ENCODE measurements at places on chromosomes 3 and 15. TPM values are rescaled to one million over a fixed set of nuclear protein-coding genes. Genes with fewer than 3 reads are reported as not detected.
A peak's percentile ranks its signal among the peaks of the same experiment; 100 is the strongest.

DNA sequence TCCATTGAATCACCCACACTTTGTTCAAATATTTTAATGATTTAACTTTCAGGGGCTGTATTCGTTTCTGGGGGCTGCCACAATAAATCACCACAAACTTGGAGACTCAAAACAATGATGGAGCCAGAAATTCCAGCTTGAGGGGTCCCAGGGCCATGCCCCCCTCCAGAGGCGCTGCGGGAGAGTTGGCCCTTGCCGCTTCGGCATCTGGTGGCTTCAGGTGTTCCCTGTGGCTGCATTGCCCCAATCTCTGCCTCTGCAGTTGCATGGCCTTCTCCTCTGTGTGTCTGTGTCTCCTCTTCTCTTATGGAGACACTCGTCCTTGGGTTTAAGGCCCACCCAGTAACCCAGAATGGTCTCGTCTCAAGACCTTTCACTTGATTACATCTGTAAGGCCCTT, 144.7 kb downstream of the CHSY1 start:
- no peak for DNase-seq

DNA sequence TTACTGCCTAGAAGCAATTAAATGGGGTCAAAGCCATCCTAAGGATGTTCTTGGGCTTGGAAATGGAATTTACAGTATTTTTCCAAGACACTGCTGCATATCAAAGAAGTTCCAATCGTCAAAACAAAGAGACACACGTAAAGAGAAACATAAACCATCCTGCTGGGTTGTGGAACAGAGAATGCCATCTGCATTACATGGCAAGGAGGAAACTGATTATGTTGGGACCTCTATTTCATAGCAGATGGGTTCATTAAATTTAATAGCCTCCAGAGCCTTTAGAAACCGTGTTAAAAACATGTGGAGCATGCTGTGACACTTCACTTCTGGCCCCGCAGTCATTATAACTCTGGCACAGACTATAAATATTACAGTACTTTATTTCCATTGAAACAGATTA, 154.6 kb downstream of the LRTM1 start:
- no peak for DNase-seq

DNA sequence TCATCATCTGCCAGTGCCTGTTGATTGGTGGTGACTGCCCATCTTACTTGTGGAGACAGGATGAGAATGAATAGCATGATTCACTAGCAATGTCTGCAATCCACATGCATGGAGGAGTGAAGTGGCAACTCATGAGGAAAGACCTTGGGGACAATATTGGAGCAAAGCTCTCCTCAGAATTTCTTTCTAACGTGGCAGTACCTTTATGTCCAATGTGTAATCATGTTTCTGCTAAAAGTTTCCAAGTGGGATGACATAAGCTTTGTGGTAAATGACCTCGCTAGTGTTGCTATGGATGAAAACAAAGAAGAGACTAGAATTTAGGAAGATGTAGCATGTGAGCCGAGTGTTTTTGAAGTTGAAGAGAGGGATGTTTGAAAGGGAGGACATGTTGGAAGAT, 117.8 kb downstream of the CPNE4 start:
- no peak for DNase-seq

DNA sequence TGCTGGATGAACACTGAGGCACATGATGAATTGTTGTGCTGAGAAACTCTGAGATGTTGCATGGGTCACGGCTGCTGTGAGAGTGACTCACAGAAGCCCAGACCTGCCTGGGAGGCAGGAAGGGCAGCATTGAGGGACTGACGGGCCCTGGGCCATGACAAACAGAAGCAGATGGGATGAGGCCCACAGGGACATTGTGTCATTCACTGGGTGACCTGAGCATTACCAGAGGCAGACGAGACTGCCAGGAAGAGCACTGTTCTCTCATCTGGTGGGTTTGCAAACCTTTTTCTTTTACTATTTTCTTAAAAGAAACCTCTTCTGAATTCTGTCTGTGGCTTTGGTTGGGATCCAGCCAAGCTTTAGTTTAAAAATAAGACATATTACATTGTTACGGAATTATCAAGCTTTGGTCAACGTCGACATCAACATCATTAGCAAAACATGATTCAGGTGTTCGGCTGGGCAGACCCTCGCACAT, 67.8 kb downstream of the BDH1 start:
- no peak for DNase-seq

The CPLX3 gene
- not detected for total RNA-seq

DNA sequence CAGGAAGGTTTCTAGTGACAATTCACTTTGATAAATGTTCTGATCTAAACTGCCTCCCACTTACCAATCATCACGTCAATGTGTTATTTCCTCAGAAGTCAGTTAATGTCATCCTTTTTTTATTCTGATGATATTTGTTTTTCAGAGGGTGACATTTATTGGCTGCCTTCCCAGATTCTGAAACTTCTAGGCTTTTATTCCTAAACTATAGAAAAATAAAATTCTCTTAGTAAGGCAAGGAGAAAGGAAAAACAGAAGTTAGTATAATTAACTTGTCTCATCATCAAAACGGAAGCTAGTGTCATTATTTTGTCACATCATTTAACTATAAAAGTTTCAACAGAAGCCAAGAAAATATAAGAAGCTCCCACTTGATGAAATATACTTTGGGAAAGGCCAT, 100.0 kb upstream of the C3orf80 start:
- DNase-seq = no peak

DNA sequence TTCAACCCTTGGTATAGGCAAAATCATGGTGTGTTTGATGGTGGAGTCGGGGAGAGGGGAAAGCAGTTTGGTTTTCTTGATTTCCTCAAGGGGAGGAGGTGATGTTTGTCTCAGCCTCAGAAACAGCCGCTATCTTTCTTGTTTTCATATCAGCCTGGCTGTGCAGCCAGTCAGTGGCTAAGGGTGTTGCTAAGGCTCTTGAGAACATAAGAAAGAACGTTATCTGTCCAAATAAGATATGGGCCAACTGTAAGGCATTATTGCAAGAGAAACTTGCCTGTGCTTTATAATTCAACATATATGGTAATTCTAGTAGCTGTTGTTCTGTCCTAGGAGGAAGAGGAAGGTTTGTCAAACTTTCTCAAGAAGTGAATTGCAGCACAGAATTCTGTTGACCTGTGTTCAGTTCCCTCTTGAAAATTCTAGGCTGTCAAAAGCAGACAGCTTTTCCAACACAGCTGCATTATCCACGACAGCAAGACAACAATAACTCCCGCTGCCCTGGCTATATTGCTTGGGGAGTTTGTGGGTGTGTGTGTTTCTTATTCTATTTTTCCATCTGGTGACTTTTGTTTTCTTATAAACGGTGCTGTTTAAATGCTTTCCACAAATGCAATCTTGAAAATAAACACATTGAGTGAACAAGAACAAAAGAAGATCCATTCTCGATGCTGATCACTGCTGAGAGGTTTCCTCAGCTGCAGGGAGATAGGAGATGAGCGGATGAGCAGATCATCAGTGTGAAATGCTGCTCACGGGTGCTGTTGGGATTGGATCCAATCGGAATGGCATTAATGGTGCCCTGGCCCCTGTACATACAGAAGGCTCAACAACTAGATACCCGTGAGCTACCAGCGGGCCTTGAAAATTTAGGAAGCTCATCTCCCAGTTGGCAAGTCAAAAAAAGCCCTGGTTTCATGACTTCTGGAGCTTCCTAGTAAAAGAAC, 90.8 kb upstream of the TNFAIP8L3 start:
- DNase-seq = no peak

DNA sequence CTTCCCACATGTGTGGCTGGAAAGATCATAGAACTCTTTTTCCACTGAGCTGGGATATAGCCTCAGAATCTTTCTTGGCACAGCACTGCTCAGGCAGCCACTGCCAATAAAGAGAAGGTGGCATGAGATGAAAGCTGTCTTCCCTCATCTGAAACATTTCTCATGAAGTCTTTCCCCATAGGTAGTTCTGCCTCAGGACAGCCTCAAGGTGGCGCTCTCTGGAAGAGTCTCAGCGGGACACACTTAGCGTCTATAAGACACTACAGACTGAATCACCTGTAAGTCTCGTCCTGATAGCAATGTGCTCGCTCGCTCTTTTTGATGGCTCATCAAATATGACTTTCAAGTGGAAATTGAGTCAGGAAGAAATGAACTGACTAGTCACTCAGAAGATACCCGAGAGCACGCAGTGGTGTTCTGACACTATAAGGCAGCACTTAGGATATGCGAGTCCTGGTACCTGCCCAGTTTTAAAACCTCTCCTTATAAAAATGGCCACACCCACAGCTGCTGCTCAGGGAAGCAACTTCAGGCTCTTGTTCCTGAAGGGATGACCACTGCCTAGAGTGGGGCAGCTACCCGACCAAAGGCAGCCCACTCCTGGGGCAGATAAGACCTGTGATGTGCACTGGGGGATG, 269.5 kb downstream of the SUCLG2 start:
- no peak for DNase-seq

The ADPRH gene
- total RNA-seq = 2.7 TPM

- no peak for DNase-seq
These were observed 230.3 kb upstream of the CFAP20DC start for GRCh38 chr3:59280113-59280512.

- DNase-seq = no peak
These were observed 21.0 kb upstream of the FNDC3B start for GRCh38 chr3:172018364-172018763.

- DNase-seq = no peak
These were observed 96.4 kb downstream of the IL12A start for GRCh38 chr3:160084998-160085397.

- no peak for DNase-seq
These were observed 20.1 kb downstream of the GXYLT2 start for GRCh38 chr3:72907731-72908620.

DNA sequence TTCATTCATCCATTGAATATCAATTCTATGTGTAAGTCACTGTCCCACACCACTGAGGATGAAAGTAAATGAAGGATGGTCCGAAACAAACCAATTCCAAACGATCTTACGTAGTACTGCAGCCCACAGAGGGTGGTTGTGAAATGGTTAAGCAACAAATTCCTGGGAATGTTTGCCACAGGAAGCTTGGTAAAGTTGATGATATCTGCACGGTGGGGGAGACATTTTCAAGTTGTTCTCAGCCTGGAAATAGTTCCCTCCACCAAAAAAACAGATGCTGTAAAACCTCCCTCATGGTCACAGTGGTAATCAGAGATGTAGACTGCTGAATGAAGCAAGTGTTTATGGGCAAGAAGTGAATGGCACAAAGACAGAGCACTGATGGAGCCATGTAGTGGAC, 35.9 kb upstream of the BNC1 start:
- no peak for DNase-seq

- peak; percentile 78 for DNase-seq
These were observed 212.4 kb downstream of the OPA1 start for GRCh38 chr3:193805448-193805847.

The SLC35A5 gene
- total RNA-seq = 20.6 TPM

DNA sequence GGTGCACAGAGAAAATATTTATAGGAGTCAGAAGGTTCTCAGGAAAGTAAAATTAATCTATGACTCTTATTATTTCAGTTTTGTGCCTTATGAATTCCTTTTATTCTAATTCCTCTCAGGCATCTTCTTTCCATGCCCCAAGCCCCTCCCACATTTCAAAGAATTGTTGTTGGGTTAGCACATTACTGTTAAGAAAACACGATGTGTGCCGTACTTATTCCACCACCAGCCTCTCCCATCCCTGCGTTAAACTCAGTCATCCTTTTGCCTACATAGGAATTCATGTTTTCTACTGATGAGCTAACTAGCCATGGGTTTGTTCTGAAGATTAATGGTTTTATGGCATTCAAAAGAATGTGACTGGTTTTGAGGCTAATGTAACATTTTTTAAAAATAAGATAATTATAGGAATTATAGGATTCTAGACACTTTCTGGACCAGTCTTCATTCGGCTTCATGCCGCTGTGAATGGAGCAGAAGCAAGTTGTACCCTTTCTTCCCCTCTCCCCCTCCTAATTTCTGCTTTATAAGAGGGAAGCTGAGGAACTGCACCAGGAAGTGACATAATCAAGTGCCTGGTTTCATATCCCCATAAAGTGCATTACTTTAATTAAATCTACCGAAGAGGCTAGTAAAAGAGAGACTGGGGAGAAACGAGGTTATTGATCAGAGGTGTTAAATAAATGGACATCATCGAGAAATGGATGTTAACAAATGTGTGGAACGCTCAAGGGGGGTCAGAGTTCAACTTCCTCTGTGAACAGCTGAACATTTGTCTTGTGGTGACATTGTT, 12.3 kb upstream of the MB21D2 start:
- no peak for DNase-seq

DNA sequence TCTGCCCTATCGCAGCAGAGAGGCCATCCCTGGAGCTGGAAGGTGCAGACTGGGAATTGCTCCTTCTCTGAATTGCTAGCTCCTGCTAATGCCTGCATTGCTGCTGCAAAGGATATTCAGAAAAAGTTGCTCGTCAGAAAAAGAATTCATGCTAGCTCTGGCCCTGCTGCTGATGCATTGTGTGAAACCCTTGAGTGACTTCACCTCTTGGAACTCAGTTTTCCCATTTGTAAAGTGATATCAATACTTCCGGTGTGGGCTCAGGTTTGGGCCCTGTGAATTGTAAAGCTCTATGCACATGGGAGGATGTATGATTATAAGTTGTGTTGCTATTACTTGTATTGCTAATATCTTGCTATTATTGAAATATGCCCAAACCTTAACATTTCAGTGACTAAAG, 11.4 kb downstream of the SQOR start:
- no peak for DNase-seq

DNA sequence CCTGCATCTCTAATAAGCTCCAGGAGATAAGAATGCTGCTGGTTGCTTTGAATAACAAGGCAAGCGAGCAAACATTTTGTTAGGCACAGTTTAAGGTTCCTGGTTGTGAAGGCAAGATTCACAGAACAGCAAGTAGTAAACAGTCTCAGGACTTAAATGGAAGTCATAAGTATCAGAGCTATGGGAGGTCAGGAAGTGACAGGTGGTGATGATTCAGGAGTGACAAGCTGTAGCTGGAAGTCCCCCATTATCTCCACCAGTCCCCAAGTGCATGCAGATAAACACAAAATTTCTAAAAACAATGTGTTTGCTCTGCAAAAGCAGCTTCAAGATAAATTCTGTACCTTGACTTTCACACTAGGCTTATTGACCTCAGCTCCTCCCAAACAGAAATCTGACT, 3.3 kb downstream of the FETUB start:
- no peak for DNase-seq

- no peak for DNase-seq
These were observed 27.9 kb downstream of the C2CD4B start for GRCh38 chr15:62136911-62137865.

- DNase-seq = no peak
These were observed 115.4 kb downstream of the IGF2BP2 start for GRCh38 chr3:185709251-185709955.

- no peak for DNase-seq
These were observed 98.9 kb downstream of the APBA2 start for GRCh38 chr15:28984421-28985315.

- DNase-seq = no peak
These were observed 326.3 kb downstream of the ARRDC4 start for GRCh38 chr15:98286831-98287230.
